ENCODE measurements at places on chromosomes 1 and 21. TPM values are rescaled to one million over a fixed set of nuclear protein-coding genes. Genes with fewer than 3 reads are reported as not detected.
A peak's percentile ranks its signal among the peaks of the same experiment; 100 is the strongest.

- DNase-seq: no peak
Measured at GRCh38 chr1:229411434-229412055, 22.3 kb downstream of the ACTA1 start.

The TRPM2 gene
- total RNA-seq: 16.1 TPM

The RNF186 gene
- total RNA-seq: not detected

The RHBDL2 gene
- 0.91 TPM for total RNA-seq

The RGS8 gene
- not detected for total RNA-seq

- no peak for DNase-seq
Measured at GRCh38 chr21:18114810-18115209, 129.8 kb upstream of the CHODL start.

The ZCCHC17 gene
- total RNA-seq: 42.0 TPM

DNA sequence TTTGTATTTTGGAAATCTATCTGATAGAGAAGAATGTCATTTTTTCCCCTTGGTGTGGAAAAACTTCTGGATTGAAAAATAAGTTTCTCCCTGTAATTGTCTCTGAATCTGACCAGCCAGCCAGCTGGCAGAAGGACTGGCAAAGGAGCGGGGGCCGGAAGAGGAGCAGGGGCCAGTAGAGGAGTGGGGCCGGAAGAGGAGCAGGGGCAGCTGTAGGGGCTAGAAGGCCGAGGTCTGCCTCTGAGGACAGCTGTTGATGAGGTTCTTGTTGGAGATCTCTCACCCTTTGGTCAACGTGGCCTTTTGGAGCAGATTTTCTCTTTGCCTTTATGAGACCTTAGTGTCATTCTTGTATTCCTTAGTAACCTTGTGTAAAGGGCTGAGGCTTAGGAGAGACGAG lies 121.8 kb downstream of the GALNT2 start:
- no peak for DNase-seq

The PADI2 gene
- total RNA-seq: not detected

The DSCAM gene
- not detected for total RNA-seq

GRCh38 chr21:33948096-33948950 lies 32.7 kb upstream of the ATP5PO start:
- DNase-seq: peak; percentile 74

- DNase-seq: no peak
Measured at GRCh38 chr1:200217703-200218102, 190.2 kb downstream of the NR5A2 start.
